ENCODE measurements at places on chromosomes 13 and 19. TPM values are rescaled to one million over a fixed set of nuclear protein-coding genes. Genes with fewer than 3 reads are reported as not detected.

Gene CLEC4M
- 0.12 TPM for total RNA-seq

Gene B3GNT3
- not detected for total RNA-seq

Gene PEAK3
- 0.22 TPM for total RNA-seq

Gene PSG1
- 1.5 TPM for total RNA-seq

Gene STOML3
- total RNA-seq = not detected

Gene ZNF780A
- total RNA-seq = 6.7 TPM

Gene CRTC1
- 1.4 TPM for total RNA-seq

Gene SRRM5
- not detected for total RNA-seq

DNA sequence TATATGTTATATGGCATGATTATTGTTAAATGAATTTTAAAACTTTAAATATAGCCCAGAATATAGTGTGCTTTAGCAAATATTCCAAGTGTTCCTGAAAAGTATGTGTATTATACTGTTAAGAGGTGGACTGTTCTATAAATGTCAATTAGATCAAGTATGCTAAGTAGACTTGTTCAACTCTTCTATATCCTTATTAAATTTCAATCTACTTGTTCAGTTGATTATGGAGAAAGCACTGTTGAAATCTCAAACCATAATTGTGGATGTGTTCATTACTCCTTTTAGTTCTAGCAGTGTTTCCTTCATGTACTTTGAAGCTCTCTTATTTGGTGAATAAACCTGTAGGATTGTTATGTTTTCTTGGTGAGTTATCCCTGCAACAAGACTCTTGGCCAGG, 52.5 kb downstream of the SPACA7 start:
- no peak for DNase-seq

GRCh38 chr13:28564030-28564429, 69.1 kb upstream of the FLT1 start:
- no peak for DNase-seq

- DNase-seq = peak; percentile 89
Measured at GRCh38 chr19:52722062-52723003, 12.5 kb downstream of the ZNF611 start.

DNA sequence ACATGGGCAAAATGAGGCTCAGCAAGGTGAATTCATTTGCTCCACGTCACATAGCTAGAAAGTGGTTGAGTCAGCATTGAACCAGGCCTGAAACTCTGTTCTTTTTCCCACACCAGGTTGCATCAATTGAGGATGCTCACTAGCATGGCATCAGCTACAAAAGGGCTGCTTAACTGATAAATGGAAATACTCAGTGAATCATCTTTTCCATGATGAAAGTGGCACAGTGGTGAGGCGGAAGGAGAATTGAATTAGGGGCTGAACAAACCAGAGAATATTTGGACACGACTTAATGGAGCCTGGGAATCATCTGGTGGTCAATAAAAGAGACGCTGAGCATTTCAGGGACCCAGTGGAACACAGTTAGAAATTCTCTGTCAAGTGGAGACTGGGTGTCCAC, 320.1 kb upstream of the MAB21L1 start:
- DNase-seq = no peak

- DNase-seq = peak; percentile 46
Measured at GRCh38 chr19:44748426-44749254, at the start of gene BCL3. BCL3 (plus strand) TSS chr19:44748708; CDS start chr19:44748791, 83 bp downstream.

DNA sequence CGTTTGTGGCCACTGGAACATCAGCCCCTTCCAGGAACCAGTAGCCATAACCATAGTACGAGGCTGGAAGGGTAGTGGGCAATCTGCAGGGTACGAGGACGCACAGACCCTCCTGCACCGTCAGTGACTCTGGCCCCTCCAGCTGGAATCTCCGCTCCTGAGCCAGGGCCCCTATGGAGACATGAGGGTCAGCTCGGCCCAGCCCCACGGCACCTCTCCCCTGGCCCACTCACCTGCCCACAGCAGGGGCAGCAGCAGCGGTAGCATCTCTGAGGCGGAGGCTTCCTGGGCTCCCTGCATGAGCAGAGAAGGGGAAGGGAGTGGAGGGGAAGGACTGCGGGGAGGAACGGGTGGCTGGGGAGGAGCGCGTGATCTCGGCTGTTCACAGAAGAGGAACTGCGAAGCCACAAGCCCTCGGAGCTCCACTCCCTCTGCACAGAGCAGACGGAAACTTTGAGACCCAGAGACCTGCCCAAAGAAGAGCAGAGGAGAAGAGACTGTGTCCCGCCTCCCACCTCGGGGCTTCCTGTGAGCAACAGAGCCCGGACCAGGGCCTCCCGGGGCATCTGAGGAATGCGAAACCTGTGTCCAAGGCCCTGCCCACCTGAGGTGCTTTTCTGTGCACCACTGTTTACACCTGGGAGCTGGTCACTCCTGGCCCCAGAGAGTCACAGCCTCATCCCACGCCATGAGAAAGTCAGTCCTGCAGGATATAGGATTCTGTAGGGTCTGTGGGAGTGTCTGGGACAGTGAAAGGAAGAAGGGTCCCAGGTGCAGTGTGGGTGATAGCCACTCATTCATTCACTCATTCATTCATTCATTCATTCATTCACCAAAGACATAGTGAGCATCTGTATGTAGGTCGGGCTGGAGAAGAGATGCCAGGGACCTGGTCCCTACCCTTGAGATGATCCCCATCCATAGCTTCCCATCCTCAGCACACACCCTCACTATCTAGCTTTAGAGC, at the start of gene SIGLEC6:
TSS of gene SIGLEC6 (minus strand) at position 322 of the 967 bp plus-strand sequence. CDS start at position 300, 22 bp downstream.
- no peak for DNase-seq

DNA sequence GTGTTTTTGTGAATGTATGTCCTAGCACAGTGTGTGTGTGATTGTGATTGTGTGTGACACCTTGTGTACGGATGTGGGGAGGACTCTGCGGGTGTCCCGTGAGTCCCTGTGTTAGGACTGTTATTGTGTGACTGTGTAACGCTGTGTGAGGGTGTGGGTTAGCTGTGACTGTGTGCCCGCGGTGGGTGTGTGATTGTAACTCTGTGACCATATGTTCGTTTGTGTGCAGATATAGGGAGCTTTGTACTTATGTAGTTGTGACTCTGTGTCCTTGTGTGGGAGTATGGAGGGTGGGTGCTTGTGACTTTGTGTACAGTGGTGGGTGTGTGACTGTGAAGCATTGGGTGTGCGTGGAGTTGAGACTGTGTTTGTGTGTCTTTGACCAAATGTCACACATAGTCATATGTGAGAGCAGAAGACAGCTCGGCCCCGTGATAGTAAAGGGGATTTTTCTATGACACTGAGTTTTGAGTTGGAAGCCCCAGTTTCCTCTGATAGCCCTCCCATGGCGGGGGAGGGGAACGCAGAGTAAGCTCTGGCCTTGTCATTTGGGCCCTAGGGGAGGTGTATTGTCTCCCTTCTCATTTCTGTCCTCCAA, 949 bp upstream of the ZNF260 start:
- no peak for DNase-seq

- DNase-seq = no peak
Measured at GRCh38 chr19:13034636-13035035, 39.4 kb downstream of the NFIX start.

- DNase-seq = peak; percentile 19
Measured at GRCh38 chr13:98172590-98173422, 4.3 kb downstream of the RNF113B start.

DNA sequence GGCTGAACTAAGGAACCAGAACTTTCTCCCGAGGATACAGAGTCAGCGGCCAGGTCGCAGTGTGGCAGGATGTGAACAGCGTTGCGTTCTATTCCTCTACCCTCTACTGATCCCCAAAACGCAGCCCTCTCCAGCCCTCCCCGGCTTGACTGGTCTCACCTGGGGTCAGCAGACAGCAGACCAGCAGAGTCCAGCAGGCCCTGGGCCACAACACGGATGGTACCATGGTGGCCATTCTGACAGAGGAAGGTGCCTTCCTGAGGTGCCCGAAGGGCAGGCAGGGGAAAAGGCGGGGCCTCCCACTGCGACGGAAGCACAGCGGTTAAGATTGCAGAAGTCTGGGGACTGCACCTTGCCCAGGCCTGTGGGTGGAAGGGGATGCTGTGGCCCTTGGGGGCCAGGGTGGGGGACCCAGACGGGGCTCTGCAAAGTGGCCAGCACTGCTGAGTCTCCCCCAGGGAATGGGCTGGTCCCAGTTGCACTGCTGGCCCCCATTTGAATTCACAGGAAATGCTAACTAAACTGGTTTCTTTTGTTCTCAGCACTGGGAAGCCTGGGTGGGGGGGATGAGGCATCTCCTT, at the start of gene ICAM3:
TSS of gene ICAM3 (minus strand) at position 245 of the 581 bp plus-strand sequence. CDS start at position 235, 10 bp downstream.
- no peak for DNase-seq

DNA sequence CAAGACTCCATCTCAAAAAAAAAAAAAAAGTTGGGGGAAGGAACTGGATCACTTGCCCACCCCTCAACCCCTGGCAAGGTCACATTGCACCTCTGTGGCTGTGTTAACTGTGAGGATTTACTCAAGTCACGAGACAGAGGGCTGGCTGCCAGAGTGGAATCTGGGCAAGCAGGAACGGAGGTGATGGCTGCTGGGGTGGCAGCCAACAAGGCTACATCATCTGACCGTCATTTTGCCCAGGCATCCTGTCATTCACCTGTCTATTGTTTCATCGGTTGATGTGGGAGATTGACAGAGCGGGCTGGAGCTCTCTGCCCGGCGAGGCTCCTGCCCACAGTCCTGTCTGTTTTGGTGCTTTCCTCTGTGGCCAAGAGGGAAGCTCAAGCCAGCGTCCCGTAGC, 75.7 kb downstream of the DPF1 start:
- DNase-seq = no peak

DNA sequence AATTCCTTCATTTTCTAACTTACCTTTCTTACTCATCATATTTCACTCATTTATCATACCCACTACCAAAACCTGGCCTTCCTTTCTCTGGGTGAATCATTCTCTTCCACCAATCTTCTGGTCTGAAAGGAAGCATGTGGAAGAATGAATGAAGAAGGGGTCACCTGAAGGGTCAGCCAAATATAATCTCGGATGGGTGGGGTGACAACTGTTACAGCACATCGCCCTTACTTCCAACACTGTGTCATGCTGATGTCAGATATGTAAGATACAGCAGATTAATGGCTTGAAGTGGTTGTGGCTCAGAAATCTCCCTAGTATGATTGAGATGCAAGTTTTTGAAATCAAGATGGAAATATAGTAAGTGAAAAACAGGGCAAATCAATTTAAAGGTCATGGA, 401.7 kb upstream of the HTR2A start:
- peak; percentile 63 for DNase-seq

- no peak for DNase-seq
Measured at GRCh38 chr13:110275931-110276552, 30.9 kb downstream of the COL4A1 start.

Data from A172 (cell line).